Naive thymus-derived CD8-positive, alpha-beta T cell (primary cell): ENCODE measurements at places on chromosomes 2 and 18. TPM values are rescaled to one million over a fixed set of nuclear protein-coding genes. Genes with fewer than 3 reads are reported as not detected.
A peak's percentile ranks its signal among the peaks of the same experiment; 100 is the strongest.

- H3K36me3 ChIP-seq, result no peaks in the 10 kb centered on the region
- no peak overlapping the region for H3K4me3 ChIP-seq
- no peak overlapping the region for H3K27ac ChIP-seq
- no peaks in the 10 kb centered on the region for H3K27me3 ChIP-seq
- H3K4me1 ChIP-seq, result no peaks in the 10 kb centered on the region
- no peak for DNase-seq
Observed at GRCh38 chr18:42784632-42785031, 330.9 kb downstream of the RIT2 start.

- no peaks in the 10 kb centered on the region for H3K4me1 ChIP-seq
- H3K36me3 ChIP-seq, result peaks cover 41% of the 10 kb centered on the region
- no peak overlapping the region for H3K4me3 ChIP-seq
- no peak for DNase-seq
- no peak overlapping the region for H3K27ac ChIP-seq
Observed at GRCh38 chr2:100365434-100365833, 43.1 kb upstream of the LONRF2 start.

GRCh38 chr2:241986836-241987641 is 117.5 kb downstream of the RTP5 start:
- H3K27ac ChIP-seq, result peak overlapping the region; percentile 36
- H3K27me3 ChIP-seq, result no peaks in the 10 kb centered on the region
- DNase-seq, result no peak
- H3K36me3 ChIP-seq, result no peaks in the 10 kb centered on the region
- no peak overlapping the region for H3K4me3 ChIP-seq

- H3K4me3 ChIP-seq, result no peak overlapping the region
- H3K27ac ChIP-seq, result no peak overlapping the region
- no peak for DNase-seq
- no peaks in the 10 kb centered on the region for H3K27me3 ChIP-seq
Observed at GRCh38 chr2:120189189-120189588, 34.0 kb downstream of the TMEM185B start.

Gene DNER
- total RNA-seq, result not detected
